ENCODE measurements at places on chromosomes 12 and 14. TPM values are rescaled to one million over a fixed set of nuclear protein-coding genes. Genes with fewer than 3 reads are reported as not detected.

- peaks cover 8% of the 10 kb centered on the region for H3K27me3 ChIP-seq
- no peak for DNase-seq
- peaks cover 2% of the 10 kb centered on the region for H3K36me3 ChIP-seq
- no peaks in the 10 kb centered on the region for H3K4me1 ChIP-seq
- H3K4me3 ChIP-seq, result no peak overlapping the region
Observed at GRCh38 chr14:88765130-88765529, 27.6 kb downstream of the EML5 start.

- H3K4me1 ChIP-seq, result peaks cover 11% of the 10 kb centered on the region
- no peak overlapping the region for H3K27ac ChIP-seq
- no peaks in the 10 kb centered on the region for H3K27me3 ChIP-seq
- H3K4me3 ChIP-seq, result no peak overlapping the region
Observed at GRCh38 chr12:4566474-4566873, 4.5 kb downstream of the DYRK4 start.

DNA sequence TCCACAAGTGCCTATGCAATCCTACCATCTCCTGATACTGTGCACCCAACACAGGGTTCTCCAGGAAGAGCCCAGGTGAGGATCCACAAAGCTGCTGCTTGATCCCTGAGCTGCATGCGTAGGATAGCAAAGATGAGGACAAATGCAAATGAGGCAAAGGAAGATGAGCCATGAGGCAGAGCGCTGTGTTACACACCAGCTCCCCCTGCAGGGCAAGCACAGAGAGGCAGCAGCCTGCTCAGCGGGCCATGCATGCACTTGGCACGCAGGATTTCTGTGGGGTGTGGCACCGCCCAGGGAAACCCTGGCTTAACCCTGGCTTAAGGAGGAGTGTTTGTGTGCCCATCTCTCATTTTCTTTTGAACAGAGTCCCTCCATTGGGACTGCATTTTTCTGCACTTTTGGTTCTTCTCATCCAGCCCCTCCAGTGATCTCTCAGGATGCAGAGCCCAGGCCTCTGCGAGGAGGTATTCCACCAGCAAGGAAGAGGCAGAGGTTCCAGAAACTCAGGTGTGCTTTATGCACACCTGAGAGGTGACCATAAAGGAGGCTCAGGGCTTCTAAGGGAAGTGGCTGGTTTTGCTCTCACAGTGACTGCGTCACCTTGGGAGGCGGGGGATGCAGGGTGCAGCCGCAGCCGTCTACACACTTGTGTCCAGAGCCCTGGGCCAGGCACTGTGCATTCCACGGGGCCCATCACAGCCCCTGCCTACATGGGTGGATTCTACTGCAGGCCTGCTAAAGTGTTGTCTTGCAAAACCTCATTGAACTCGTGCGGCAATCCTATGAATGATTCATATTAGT is 973.3 kb upstream of the TMEM132C start:
- H3K27me3 ChIP-seq, result no peaks in the 10 kb centered on the region
- DNase-seq, result peak; percentile 69
- H3K4me1 ChIP-seq, result no peaks in the 10 kb centered on the region
- H3K4me3 ChIP-seq, result no peak overlapping the region

GRCh38 chr12:5309654-5310053 is 122.3 kb upstream of the NTF3 start:
- H3K27ac ChIP-seq, result no peak overlapping the region
- H3K4me3 ChIP-seq, result no peak overlapping the region
- DNase-seq, result no peak
- no peaks in the 10 kb centered on the region for H3K27me3 ChIP-seq
- H3K36me3 ChIP-seq, result peaks cover 10% of the 10 kb centered on the region

ZBTB1 gene
- total RNA-seq, result 36.0 TPM

CPNE8 gene
- 8.8 TPM for total RNA-seq

NELL2 gene
- total RNA-seq, result 89.1 TPM

All from neural crest cell (in vitro differentiated cells).